ENCODE measurements at places on chromosomes 2 and 18. TPM values are rescaled to one million over a fixed set of nuclear protein-coding genes. Genes with fewer than 3 reads are reported as not detected.

- DNase-seq = no peak
These were observed 429.9 kb downstream of the MTX2 start for GRCh38 chr2:176699098-176699497.

The DUSP19 gene
- total RNA-seq = 4.6 TPM

DNA sequence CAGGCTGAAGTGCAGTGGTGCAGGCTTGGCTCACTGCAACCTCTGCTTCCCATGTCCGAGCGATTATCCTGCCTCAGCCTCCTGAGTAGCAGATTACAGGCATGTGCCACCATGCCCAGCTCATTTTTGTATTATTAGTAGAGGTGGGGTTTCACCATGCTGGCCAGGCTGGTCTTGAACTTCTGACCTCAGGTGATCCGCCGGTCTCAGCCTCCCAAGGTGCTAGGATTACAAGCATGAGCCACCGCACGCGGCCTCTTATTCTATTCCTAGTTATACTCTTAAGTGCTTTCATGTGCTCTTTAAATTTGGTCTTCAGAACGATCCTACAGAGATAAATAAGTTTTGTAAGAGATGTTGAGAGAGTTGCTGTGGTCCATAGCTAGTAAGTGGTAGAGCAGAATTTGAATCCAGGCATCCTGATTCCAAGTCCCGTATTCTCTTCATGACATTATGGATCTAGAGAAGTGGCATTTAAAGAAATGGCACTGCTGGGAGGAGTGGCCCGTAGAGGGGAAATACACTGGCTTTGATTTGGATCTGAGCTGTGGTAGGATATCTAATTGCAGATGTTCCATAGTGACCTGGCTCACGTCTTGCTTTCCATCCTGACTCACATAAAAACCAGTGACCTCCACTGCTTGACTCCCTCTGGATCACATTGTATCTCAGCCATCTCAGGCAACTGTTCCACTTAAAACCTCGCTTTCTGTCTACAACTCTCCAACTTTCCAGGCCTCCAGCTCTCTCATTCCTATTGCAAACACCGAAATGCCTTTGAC, 22.8 kb upstream of the ME2 start:
- DNase-seq = no peak

DNA sequence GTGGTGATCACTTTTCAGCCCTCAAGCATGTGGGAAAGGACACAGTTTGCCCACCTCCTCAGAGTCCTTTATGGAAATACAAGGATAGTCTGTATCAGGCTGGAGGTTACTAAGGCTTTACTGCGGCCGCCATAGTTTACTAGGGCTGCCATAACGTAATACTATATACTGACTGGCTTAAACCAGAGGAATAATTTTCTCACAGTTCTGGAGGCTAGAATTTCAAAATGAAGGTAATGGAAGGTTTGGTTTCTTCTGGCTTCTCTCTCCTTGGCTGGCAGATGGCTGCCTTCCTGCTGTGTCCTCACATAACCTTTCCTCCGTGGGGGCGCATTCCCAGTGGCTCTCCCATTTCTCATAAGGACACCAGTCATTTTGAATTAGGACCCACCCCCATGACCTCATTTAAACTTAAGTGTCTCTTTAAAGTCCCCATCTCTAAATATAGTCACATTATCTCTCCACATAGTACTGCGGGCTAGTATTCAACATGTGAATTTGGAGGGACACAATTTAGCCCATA, 12.5 kb upstream of the ATIC start:
- peak; percentile 49 for DNase-seq

DNA sequence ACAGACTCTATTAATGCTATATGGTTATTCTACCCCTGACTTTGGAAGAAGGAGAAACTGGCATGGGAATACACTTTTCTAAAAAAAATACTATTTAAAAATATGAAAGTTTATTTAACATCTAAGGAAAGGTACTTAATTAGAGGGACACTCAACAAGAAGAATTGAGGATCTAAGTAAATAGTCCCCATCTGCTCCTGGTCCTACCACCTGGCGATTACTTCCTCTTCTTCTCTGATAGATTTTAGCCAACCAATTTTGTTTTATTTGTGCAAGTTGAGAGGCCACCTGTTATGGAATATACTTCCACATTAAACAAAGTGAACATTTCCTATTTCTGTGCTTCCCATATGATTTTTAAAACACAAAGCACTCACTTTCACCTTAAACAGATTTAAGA, 111.7 kb downstream of the BCL2 start:
- DNase-seq = no peak

DNA sequence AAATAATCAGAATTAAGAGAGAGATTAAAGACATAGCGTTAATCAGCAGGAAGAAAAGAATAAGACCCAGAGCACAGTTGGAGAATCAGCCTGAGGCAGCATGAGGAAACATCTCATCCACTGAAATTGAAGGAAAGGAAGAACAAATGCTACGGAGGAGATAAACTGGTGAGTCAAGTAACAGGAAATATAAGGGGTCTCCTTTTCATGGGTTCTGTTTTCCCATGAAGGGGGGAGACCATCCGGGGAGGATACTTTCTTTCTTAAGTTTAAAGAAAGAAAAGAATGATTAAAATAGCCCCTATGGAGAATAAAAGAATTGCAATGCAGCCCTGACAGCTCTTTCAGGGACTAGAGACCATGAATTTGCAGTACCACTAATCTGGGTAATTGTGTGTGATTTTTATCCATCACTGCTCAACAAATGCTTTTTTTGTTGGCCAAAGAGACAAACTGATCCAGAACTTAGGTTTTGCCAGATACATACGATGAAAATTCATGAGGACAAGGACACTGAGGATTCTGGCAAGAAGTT, 17.7 kb downstream of the ROCK2 start:
- no peak for DNase-seq

DNA sequence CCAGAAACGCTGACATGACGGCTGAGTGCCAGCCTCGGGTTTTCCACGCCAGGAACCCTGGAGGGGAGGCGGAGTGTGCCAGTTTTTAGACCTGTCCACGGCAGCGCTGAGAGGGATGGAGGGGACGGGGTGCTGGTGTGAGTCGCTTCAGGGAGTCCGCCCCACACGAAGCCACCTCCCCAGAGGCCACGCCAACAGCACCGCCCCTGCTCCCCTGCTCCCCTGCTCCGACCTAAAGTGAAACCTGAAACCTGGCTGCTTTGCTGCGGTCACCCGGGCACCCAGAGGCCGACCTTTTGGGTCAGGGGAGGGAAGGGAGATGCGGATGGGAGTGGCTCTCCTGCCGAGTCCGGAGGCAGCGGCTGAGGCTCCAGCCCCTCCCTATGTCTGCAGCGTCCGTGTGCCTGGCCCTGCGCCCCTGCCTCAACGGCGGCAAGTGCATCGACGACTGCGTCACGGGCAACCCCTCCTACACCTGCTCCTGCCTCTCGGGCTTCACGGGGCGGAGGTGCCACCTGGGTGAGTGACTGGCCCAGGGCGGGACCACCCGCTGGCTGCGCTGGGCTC, 38.1 kb downstream of the SNED1 start:
- DNase-seq = no peak

GRCh38 chr2:159043710-159044109, 75.3 kb downstream of the TANC1 start:
- no peak for DNase-seq

DNA sequence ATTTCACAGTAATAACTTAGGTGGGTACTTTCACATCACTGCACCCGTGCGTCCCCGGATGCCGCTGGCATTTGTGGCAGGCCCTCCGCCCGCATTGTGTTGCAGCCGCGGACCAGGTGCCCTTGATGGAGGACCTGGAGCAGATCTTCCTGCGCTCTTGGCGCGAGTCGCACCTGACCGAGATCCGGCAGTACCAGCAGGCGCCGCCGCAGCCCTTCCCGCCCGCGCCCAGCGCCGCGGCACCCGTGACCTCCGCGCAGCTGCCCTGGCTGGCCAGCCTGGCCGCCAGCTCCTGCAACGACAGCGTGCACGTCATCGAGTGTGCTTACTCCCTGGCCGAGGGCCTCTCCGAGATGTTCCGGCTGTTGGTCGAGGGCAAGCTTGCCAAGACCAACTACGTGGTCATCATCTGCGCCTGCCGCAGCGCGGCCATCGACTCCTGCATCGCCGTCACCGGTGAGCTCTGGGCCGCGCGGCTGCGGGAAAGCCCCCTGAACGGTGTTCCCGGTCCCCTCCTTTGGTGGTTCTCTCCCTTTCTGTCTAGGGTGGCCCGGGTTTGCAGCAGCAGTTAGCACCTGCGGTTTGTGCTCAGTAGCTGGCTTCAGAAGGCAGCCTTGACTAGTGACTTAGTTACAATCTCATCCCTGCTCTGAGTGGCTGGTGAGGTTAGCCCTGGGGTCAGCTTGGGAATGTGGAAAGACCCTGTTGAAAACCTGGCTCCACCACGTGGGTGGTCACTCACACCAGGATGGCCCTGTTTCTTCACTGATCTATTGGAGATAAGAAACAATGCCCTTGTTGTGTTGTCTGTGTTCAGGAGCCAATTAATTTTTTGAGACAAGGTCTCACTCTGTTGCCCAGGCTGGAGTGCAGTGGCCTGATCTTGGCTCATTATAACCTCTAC, 59.1 kb downstream of the GREB1 start:
- DNase-seq = no peak

DNA sequence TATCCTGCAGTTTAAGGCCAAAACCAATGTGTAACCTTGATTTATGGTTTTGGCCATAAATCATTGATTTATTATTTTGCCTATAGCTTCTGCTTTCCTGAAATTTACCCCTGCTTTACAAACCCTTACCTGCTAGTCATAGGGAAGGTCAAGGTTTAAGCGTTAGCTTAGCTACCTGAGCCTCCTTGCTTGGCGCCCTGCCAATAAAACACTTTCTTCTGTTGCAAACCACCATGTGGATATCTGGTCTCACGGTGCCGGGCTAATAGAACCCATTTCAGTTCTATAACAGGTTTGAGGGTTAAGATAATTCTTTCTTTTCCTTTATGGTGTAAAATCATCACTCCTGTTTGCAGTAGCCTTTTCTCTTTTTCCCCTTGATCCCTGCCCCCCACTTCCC, 72.2 kb downstream of the PDK1 start:
- no peak for DNase-seq

- DNase-seq = no peak
These were observed 47.8 kb upstream of the ST3GAL5 start for GRCh38 chr2:85936421-85937068.

The TRIM43 gene
- 6.3 TPM for total RNA-seq

- DNase-seq = no peak
These were observed 12.6 kb downstream of the KLHL23 start for GRCh38 chr2:169746240-169746639.

DNA sequence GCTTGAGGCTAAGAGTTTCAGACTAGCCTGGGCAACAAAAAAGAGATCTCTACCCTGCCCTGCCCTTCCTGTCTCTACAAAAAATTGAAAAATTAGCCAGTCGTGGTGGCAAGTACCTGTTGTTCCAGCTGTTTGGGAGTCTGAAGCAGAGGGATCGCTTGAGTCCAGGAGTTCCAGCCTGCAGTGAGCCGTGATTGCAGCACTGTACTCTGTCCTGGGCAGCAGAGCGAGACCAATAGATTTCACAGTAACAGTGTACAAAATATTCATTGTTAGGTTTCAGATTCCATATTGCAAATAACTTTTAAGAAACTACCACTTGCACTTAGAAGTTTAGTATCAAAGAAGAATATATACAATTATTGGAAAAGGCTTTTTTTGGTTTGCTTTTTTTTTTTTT, 54.3 kb downstream of the B3GNT2 start:
- DNase-seq = no peak

The CFLAR gene
- total RNA-seq = 24.1 TPM

The LOXHD1 gene
- not detected for total RNA-seq

DNA sequence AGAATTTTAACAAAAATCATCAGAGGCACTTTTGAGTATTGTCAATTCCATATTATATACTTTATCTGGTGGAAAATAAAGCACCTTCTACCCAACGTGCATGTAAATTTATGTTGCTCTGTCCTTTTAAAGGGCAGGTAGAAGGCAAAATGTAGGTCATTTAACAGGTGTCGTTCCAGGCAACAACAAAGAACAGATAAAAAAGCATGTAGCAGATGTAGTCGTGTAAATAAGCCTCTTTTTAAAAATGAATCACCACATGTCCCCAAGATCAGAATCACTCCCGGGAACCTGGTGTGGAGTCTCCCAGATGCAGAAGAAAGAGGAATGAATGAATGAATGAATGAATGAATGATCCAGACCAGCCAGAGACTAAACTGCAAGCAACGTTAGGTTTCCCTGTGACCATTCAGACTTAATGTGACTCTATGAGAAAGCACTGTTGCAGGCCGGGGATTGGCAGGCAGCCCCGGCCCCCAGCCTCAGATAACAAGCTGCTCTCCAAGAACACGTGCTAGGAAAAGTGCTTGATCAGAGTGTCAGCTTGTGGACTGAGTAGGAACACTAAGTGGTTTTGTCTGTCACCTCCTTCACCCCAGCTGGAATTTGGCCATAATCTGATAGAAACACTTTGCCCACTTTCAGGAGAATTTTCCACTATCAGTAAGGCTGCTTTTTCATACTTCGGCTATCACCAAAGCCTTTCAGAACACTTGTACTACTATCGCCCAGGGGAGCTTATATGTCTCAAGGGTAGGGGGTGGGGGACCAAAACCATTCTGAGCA, 100.6 kb downstream of the CDK15 start:
- no peak for DNase-seq

DNA sequence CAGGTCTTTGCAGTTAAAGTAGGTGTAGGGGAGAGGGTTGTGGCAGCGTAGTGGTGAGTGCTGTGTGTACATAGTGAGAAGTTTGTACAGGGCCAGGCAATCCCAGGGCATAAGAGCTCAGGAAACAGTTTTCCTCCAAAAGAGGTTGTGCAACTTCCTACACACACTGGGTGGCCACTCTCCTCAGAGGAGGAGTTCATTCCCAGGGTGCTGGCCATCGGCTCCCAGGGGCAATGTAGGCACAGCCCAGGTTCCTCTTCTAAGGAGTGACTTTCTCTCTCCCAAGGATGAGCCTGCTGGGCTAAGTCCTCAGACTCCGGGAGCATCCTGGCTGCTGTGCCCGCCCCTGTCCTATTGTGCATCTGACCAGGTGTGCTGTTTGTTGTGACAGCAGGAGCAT, 3.0 kb downstream of the ACOXL start:
- no peak for DNase-seq

DNA sequence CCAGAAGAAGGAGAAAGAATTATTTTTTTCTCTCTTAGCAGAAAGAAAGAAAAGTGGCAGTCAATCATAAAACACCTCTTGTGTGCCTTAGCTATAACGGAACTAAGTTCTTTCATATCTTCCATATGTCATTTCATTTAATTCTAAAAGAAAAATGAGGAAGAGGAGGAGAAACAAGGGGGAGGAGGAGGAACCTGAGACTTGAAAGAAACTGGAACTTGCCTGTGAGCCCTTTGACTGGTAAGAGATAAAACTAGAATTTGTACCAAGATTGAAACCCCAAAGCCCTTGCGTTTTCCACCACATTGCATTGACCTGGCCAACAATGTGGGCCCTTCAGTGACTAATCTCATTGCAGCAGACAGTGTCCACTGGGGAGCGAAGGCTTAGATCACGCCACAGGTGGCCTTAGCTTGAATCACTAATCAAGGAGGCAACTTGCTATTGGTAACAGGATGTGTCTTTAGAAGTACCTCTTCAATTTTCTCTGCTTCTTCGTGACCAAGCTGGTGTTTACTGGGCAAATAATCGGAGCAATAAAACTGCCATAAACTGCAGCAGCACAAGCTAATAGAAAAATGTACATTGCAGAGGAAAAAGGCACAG, 307.9 kb downstream of the CLIP4 start:
- DNase-seq = no peak

Measured in G401 (cell line).